Pancreas (tissue), 10 donors: ENCODE measurements at places on chromosomes 4 and X. TPM values are rescaled to one million over a fixed set of nuclear protein-coding genes. Genes with fewer than 3 reads are reported as not detected.

- no peaks in the 10 kb centered on the region for H3K36me3 ChIP-seq
- H3K27ac ChIP-seq = peak overlapping the region; percentile 69
- H3K4me3 ChIP-seq = peak overlapping the region; percentile 83
- H3K27me3 ChIP-seq = no peaks in the 10 kb centered on the region
- no peak for DNase-seq
- H3K4me1 ChIP-seq = peaks cover 31% of the 10 kb centered on the region
Measured at GRCh38 chr4:165328101-165328425, 594 bp downstream of the MSMO1 start.

GRCh38 chrX:13258052-13258444 is 61.8 kb downstream of the ATXN3L start:
- H3K4me1 ChIP-seq = no peaks in the 10 kb centered on the region
- no peak overlapping the region for H3K27ac ChIP-seq
- H3K4me3 ChIP-seq = no peak overlapping the region
- H3K27me3 ChIP-seq = no peaks in the 10 kb centered on the region
- H3K36me3 ChIP-seq = no peaks in the 10 kb centered on the region
- DNase-seq = no peak

- no peak overlapping the region for H3K4me3 ChIP-seq
- no peak for DNase-seq
- H3K4me1 ChIP-seq = no peaks in the 10 kb centered on the region
Measured at GRCh38 chrX:97747346-97747745, 863.6 kb downstream of the RPA4 start.

GRCh38 chr4:112994732-112995464 is 54.6 kb upstream of the ANK2 start:
- no peaks in the 10 kb centered on the region for H3K4me1 ChIP-seq
- no peaks in the 10 kb centered on the region for H3K27me3 ChIP-seq
- no peak overlapping the region for H3K27ac ChIP-seq
- H3K36me3 ChIP-seq = no peaks in the 10 kb centered on the region
- DNase-seq = no peak
- H3K4me3 ChIP-seq = no peak overlapping the region

GRCh38 chr4:26145212-26145611 is 175.6 kb upstream of the RBPJ start:
- no peak overlapping the region for H3K4me3 ChIP-seq
- no peaks in the 10 kb centered on the region for H3K4me1 ChIP-seq
- DNase-seq = no peak
- H3K36me3 ChIP-seq = no peaks in the 10 kb centered on the region
- H3K27ac ChIP-seq = no peak overlapping the region

DNA sequence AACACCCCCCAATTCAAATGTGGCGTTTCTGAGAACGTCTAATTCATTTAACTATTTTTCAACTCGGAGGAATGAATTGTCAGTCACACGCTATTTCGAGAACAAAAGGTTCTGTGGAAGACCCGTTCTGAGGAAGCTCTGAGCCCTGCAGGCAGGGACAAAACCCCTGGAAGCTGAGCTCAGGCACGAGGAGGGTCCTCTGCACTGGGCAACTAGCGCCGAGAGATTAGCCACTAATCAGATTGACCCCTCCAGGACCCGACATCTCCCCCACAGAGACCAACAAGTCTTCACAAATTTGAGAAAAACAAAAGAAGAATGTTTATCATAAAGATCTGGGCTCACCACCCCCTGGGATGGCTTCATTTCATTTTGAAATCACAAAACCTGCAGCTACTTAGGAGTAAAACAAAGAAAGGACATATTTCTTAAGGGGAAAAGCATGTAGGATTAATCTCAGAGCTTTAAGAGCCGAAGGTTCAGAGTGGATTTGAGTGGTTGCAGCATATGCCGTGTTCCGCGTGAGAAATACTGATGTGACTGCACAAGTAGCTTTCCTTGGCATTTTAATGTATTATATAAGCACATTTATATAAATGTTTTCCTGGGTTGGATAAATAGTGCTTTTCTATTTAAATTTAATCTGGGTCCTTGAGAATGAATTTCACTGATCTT is 41.8 kb downstream of the ADRA2C start:
- no peak overlapping the region for H3K4me3 ChIP-seq
- no peaks in the 10 kb centered on the region for H3K4me1 ChIP-seq
- DNase-seq = no peak

DNA sequence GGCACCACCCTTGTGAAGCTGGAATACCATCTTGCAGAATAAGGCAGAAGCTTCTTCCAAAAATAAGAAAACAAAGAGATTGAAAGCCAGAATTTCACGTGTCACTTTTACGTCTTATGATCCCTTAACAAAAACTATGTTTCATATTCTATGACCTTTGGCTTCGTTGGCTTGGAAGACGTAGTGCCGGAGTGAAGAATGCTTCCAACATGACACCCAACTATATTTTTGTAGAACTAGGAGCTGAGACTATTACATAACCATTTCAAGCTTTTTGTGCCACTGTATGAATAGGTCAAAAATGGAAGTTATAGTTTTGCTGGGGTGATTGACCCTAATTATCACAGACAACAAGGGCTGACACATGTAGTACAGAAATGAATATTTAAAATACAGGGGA is 996.2 kb downstream of the ADGRL3 start:
- H3K27ac ChIP-seq = no peak overlapping the region
- no peaks in the 10 kb centered on the region for H3K27me3 ChIP-seq
- H3K4me3 ChIP-seq = no peak overlapping the region
- H3K36me3 ChIP-seq = no peaks in the 10 kb centered on the region

GC gene
- 21.7 TPM for total RNA-seq

TLR2 gene
- total RNA-seq = 7.0 TPM
